ENCODE measurements at places on chromosomes 12 and 14. TPM values are rescaled to one million over a fixed set of nuclear protein-coding genes. Genes with fewer than 3 reads are reported as not detected.

DNA sequence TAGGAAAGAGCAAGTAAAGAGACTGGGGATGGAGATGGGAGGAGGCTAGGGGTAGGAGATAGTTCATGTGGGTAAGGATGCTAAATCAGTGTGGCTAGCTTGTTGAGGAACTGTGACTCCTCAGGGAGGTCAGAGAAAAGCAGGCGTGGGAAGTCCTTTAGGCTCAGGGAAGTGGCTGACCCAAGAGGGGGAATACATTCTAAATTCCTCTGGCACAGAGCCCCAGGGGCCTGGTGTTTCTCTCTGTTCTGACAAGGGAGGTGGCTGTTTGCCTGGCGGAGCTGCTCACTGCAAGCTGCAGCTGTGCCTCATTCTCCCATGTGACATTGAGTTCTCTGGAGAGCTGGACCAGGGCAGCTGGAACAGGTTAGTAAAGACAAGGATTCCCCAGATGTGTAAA, 152.2 kb upstream of the SLC38A2 start:
- no peak for DNase-seq

GRCh38 chr12:109998241-109998903, 858 bp upstream of the ANKRD13A start:
- no peak for DNase-seq

GRCh38 chr12:2372178-2372577, 319.4 kb downstream of the CACNA1C start:
- no peak for DNase-seq

The CABP1 gene
- total RNA-seq: not detected

DNA sequence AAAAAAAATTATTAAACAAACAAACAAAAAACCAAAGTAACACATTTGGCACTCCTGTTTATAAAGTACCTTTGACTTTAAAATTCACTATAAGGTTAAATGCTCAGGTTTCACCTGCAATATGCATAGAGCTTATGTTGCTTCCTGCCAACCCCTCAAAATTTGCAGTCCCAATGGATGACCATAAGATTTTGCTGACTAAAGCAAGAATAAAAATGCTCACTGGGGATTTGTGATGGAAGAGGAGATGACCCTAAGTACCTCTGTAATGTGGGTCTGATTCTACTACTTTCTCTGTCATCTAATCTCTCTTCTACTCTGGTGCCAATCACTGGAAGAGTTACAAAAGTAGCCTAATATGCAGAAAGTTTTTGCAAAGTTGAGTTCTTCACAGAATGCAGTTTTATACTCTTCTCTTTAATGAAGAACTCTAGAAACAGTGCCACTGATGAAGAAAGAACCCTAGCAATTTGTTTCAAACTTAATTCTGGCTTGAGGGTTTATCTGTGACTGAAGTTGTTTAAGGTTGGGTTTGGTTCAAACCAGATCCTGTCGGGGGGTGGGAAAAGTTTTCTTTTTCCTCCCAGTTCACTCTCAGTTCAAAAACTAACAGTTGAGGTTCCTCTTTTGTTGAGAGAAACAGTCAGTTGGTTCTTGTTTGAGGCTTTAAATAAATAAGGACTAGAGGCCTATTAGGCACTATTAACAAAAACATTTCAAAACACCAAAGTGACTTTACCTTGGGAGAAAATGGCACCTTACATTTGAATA, 10.9 kb downstream of the WASHC3 start:
- DNase-seq: no peak

The ALX1 gene
- not detected for total RNA-seq

The GYS2 gene
- total RNA-seq: not detected

GRCh38 chr12:29273178-29273843, 107.7 kb downstream of the ERGIC2 start:
- DNase-seq: no peak

- no peak for DNase-seq
Measured at GRCh38 chr14:105283899-105284298, 16.9 kb downstream of the BRF1 start.

The LRRC10 gene
- total RNA-seq: not detected

- no peak for DNase-seq
Measured at GRCh38 chr12:78580296-78580695, 284.3 kb upstream of the SYT1 start.

The NFE2 gene
- not detected for total RNA-seq

GRCh38 chr12:57141249-57141648, 6.2 kb downstream of the LRP1-AS start:
- DNase-seq: no peak

- peak; percentile 76 for DNase-seq
Measured at GRCh38 chr14:34722723-34723545, 8.5 kb upstream of the CFL2 start.

The MIPOL1 gene
- total RNA-seq: not detected

- DNase-seq: no peak
Measured at GRCh38 chr14:91723501-91723900, 8.4 kb downstream of the CATSPERB start.

DNA sequence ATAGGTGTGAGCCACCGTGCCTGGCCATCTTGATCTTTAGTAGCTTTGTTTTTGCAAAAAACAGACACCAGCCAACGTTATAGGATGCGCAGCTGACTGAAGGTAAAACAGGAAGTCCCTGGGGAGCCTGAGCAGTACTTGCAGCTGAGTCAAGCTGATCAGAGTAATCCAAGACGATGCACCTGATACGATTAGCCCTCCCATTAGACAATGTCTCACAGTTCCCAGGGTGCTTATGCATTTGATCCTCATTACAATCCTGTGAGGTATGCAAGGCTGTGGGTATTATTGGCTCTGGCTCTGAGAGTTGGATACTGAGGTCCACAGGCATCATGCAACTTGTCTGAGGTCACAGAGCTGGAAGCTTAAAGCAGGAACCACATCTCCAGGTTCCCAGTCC, 8.1 kb downstream of the KRT18 start:
- no peak for DNase-seq

The PKP2 gene
- total RNA-seq: 0.07 TPM

The PIP4K2C gene
- total RNA-seq: 35.7 TPM

GRCh38 chr12:64724201-64724745, 34.9 kb downstream of the GNS start:
- no peak for DNase-seq

- no peak for DNase-seq
Measured at GRCh38 chr12:93536766-93537488, 35.5 kb upstream of the SOCS2 start.

DNA sequence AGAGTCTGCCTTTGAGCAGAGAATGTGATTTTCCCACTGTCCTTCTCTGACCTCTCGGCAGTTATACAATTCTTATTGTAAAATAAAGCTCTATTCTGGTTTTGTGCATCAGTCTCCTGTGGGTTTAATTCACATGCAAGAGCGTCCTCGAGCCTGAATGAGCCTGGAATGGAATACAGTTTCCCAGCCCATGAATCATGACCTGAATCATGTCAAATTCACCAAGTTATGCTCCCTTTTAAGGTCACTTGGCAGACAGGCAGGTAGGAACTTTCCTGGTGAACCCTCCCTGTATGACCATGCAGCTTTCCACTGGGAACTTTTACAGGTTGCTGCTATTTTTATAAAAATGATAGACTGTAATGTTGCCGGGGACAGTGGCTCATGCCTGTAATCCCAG, 41.7 kb downstream of the BICD1 start:
- DNase-seq: no peak

The EMC9 gene
- total RNA-seq: 28.7 TPM

GRCh38 chr12:42588524-42589464, 752 bp downstream of the PRICKLE1 start:
- DNase-seq: no peak

GRCh38 chr12:54716261-54716660, 68.1 kb upstream of the DCD start:
- no peak for DNase-seq

- DNase-seq: no peak
Measured at GRCh38 chr12:124881123-124881522, 17.5 kb upstream of the SCARB1 start.

The GZMB gene
- total RNA-seq: 1,173 TPM

DNA sequence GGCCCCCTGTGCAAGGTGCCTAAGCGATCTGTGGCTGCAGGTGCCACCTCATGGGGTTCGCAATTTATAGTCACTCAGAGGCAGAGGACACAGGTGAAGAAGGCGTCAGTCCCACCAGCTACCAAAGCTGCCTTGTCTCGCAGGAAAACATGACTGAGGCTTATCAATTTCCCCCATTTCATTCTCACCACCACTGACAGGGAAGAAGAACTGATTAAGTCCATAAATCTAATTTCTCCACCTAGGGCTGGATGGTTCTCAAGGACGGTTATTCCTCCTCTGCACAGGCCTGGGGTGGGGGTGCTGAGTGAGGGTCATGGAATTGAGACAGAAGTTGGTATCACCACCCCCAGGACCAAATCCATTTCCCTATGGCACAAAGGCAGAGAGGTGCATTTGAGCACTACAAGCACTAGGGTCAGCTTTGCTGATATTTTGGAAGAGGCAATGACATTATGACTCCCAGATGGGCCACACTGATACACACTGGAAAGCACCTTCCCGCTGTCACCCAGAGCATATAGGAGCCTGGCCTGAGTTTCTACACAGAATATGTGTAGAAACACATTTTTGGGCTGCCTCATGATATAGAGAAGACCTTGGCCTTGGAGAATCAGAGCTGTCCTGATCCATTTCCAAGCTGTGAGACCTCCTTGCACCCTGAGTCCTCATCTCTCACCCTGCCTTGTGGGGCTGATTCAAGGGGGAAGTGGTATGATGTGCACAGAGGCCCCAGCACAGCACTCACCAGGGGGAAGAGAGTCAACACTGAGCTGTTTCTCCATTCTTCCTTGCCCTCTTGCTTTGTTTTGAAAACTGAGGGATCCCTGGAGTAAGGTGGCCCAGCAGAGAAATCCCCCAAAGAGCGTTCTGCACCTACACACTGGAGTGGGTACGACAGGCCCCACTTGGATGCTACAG, 59.4 kb downstream of the PITPNM2 start:
- peak; percentile 53 for DNase-seq

DNA sequence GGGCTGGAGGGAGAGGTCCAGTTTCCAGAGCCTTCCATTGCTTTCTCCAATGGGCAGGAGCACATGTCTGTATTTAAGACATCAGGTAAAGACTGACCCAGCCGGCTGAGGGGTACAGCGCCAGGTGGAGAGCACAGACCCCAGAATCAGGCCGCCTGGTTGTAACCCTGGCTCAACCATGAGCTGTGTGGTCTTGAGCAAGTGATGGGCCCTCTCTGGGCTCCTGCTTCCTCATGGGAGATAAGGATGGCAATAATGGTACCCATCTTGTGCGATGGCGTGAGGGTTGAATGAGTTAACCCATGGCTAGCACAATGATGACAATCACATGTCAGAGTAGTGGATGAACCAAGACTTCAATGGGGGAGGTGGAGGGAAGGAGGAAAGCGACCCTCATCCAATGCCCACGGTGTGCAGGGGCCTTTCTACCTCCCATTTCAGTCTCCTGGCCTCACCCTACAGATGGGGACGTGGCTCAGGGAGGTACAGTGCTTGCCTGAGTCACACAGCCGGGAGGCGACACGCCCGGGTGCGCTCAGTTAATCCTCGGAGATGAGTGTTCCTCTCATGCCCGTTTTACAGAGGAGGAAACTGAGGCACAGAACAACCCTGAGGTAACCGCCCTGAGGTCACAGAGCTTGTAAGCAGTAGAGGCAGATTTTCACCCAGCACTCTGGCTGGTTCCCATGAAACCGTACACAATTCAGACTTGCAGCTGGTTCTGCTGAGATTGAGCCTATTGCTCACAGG, 163.9 kb downstream of the RBM19 start:
- DNase-seq: no peak

- DNase-seq: no peak
Measured at GRCh38 chr12:124595444-124595843, 28.0 kb upstream of the NCOR2 start.

GRCh38 chr14:104770072-104770579, 17.2 kb downstream of the SIVA1 start:
- no peak for DNase-seq

The GPD1 gene
- total RNA-seq: 0.36 TPM

The GZMH gene
- total RNA-seq: 37.3 TPM

- DNase-seq: no peak
Measured at GRCh38 chr14:56133547-56133946, 15.3 kb downstream of the PELI2 start.

The FBXW8 gene
- 11.5 TPM for total RNA-seq

GRCh38 chr14:58637040-58637390, 747 bp upstream of the DACT1 start:
- no peak for DNase-seq

GRCh38 chr14:59215322-59215721, 26.9 kb downstream of the DAAM1 start:
- DNase-seq: no peak

- DNase-seq: no peak
Measured at GRCh38 chr14:69749956-69750355, 17.0 kb upstream of the SRSF5 start.

DNA sequence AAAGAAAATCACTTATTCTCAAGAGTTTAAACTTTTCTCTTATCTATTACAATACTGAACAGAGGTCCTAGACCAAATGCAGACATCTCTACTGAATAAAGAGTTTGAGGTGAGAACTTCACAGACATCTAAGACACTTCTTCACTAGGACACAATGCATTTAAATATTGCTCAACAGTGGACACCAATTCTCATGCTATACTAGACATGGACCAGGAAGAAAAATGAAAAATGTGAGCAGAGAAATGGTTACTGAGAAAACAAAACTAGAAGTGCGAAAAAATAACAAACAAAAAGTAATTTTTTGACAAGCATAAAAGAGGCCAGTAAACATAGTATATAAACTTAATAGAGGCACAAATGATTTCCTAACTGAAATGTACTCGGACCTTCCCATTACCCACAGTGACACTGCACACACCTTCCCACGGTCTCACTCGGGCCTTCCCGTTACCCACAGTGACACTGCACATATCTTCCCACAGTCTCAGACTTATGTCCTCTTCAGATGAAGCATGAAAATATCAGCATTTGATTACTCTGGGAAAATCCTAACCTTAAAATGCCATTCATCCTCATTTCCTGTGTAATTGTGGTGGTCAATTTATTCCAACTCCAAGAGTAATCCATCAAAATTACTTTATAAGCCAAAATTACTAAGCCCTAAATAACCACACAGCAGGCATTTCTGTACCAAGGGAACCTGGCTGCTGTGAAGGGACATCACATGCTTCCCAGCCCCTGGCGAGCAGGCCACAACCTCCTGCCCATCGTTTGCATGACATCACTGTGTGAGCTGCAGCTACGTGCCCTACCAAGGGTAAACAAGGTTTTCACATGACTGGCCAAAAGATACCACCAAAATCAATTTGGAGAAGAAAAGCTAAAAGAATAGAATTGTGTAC, 6.4 kb downstream of the SLC15A4 start:
- DNase-seq: peak; percentile 81

- no peak for DNase-seq
Measured at GRCh38 chr14:21505012-21505553, 6.1 kb downstream of the METTL3 start.

GRCh38 chr12:29176941-29177340, 27.9 kb downstream of the FAR2 start:
- no peak for DNase-seq

DNA sequence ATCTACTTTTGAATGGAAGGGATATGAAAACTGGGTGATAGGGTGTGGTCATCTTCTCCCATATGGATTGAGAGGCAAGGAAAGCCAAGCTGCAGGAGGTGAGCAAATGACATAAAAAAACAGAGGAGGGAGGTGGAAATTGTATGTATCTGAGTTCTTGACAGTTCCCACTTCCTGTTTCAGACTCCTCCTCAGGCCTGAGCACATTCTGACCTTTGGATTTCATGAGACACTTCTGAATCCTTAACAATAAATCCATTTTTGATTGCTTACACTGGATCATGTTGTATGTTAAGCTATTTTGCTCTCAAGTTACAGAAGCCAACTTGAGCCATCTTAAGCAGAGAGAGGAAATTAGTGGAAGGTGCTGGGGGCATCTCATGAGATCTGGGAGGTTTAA, 11.6 kb upstream of the SRSF5 start:
- DNase-seq: no peak

Measured in natural killer cell treated with Interleukin-12 subunit alpha and Interleukin-12 subunit beta and Interleukin-15 and Interleukin-18, amount 100 ng/mL, for 72 hours (primary cell).